H1 (cell line): ENCODE measurements at places on chromosomes 16 and 17.

GRCh38 chr17:74704544-74704943 is 8.2 kb downstream of the CD300LF start:
- DNase-seq: no peak

DNA sequence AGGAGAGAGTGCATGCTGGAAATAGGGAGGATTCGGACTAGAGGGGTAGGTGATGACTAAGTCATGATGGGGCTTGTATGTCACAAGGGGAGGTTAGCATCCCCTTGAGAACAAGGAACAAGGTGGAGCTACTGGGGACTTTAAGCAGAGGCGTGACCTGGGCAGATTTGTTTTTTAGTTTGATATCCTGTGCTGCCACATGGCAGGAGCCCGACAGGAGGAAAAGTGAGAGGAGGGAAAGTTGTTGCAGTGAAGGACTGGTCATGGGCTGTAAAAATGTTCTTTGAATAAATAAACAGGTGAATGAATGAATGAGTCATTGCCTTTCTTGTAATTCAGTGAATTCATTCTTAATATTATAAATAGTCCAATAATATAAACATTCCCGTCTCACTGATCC is 365.1 kb upstream of the CDH5 start:
- no peak for DNase-seq

DNA sequence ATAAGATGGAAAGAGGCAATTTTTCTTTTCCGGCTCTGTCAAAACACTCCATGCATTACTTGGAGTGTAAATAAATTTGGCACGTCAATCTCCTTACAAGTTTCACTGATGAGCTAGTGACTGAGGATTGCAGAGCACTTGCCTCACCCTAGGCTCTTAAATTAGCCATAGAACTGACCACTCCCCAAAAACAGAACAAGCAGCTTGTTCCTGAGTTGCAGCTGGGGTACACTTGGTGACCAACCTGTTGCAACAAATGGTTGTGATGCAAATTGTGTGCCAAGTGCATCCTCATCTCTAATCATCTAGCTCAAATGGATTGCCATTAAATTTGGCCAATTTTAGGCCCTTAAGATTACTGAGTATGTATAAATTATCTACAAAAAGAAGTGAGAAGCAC is 67.0 kb downstream of the CACNG1 start:
- no peak for DNase-seq

- DNase-seq: no peak
Observed at GRCh38 chr17:37671028-37671823, 28.0 kb upstream of the DDX52 start.

GRCh38 chr17:72991651-72992050 is 100.8 kb downstream of the SLC39A11 start:
- no peak for DNase-seq

GRCh38 chr17:31515267-31515666 is 123.8 kb downstream of the RAB11FIP4 start:
- DNase-seq: no peak

GRCh38 chr17:20993863-20994778 is 48.7 kb downstream of the USP22 start:
- no peak for DNase-seq

DNA sequence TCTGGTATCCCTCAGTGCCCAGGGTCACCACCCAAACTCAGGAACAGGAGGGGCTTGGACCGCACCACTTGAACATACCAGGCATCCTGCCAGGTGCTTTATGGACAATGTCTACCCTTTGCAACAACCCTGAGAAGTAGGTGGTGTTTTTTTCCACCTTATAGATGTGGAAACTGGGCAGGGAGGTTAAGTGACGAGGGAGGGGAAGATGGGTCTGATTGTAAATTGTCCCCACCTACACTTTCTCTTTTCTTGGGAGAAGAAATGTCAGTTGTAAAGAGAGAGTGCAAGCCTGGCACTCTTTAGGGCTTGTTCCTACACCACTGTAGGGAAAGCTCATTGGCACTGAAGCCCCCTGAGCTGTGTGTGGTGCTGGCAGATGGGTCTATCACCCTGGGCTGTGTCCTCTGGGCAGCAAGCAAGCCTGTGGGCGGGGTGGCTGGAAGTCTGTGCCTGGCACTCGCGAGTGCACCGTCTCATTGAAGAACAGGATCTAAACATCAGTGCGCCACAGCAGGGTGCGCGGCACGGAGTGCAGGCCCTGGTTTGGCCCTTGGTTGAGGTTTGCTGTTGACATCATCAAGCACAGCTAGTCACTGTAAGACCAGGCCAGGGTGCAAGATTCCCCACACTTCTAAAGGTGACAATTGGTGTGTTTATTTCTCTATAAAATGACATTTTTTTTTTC is 15.1 kb downstream of the NOD2 start:
- no peak for DNase-seq

- no peak for DNase-seq
Observed at GRCh38 chr16:84045001-84045817, 2.6 kb upstream of the SLC38A8 start.

- DNase-seq: peak; percentile 98
Observed at GRCh38 chr16:30657866-30658730, at the start of gene FBRS. TSS of gene FBRS (plus strand) at chr16:30658431. CDS start at chr16:30659519, 1,088 bp downstream.

DNA sequence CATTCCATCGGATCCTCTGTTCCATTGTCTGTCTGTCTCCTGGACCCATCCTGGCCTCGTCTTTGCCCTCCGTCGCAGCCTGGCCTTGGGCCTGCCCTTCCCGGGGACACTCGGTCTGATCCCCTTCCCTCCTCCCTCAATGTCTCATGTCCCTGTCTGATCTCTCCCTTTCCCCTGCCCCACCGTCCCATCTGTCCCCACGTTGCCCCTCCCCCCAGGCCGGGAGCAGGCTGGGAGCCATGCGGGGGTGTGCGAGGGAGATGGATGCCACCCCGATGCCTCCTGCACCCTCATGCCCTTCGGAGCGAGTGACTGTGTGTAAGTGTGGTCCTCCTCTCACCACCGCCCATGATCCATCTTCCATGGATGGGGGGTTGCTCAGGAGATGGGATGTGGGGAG is 5.3 kb upstream of the ATP2A1 start:
- DNase-seq: no peak

DNA sequence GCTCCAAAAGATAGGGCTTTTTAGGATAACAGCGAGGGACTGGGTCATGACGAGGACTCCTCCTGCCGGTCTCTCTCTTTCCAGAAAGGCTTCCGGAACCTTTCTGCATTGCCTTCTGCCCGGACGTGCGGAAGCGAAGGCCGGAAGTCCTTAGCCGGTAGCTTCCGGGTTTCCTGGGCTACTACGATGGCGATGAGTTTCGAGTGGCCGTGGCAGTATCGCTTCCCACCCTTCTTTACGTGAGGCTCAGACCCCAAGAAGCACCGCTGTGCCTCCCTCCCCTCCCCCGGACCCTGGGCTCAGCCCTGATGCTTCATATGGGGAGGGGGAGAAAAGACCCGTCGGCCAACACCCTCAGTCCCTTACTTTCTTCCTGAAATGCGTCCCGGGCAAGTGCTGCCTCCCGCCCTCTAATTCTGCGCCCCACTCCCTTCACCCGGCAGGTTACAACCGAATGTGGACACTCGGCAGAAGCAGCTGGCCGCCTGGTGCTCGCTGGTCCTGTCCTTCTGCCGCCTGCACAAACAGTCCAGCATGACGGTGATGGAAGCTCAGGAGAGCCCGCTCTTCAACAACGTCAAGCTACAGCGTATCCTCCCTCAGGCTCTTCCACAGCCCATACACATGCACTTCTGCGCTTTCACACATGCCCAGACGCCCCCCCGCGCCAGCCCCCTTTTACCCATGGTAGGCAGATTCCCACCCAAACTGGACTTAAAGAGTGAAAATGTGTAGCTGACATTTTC is at the start of gene VPS25:
VPS25 (plus strand) TSS at position 160 of the 746 bp plus-strand sequence; CDS start at position 187, 27 bp downstream.
- peak; percentile 83 for DNase-seq

GRCh38 chr17:59525668-59526067 is 39.7 kb upstream of the DHX40 start:
- no peak for DNase-seq

- no peak for DNase-seq
Observed at GRCh38 chr16:73418691-73419090, 370.8 kb upstream of the ZFHX3 start.

DNA sequence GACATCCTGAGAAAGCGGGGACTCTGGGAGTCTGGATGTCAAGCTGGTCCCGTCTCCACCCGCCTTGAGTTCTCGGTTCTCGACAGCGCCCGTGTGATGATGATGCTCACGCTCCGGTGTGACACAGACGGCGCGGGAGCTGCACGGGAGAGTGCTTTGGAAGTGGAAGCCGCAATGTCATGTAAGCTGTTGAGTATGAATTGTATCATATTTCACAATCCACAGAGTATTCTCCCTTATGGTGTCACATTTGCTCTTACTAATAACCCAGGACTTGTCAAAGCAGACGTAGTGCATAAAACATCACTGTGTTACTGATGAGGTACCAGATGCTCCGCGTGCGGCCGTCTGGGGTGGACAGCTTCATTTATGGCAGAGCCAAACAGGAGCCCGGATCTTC is 217.5 kb upstream of the CHMP6 start:
- DNase-seq: no peak

DNA sequence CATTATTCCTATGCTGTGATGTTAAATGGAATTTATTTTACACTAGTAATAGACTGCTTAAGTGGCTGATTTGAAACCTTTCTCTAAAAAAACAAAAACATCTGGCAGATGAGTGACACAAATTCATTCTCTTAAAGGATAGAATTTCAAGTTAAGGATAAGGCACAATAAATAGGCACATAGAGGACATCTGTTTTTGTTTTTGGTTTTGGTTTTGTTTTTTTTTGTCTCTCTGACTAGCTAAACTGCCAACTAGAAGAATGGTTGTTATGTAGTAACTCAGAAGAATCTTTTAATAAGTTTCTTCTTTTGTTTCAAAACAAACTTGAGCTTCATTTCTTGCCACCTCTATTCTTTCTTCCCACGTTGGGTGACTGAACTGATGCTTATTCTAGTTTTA is 5.1 kb upstream of the VPS4A start:
- no peak for DNase-seq

- no peak for DNase-seq
Observed at GRCh38 chr17:37640015-37640414, 3.2 kb downstream of the DDX52 start.

DNA sequence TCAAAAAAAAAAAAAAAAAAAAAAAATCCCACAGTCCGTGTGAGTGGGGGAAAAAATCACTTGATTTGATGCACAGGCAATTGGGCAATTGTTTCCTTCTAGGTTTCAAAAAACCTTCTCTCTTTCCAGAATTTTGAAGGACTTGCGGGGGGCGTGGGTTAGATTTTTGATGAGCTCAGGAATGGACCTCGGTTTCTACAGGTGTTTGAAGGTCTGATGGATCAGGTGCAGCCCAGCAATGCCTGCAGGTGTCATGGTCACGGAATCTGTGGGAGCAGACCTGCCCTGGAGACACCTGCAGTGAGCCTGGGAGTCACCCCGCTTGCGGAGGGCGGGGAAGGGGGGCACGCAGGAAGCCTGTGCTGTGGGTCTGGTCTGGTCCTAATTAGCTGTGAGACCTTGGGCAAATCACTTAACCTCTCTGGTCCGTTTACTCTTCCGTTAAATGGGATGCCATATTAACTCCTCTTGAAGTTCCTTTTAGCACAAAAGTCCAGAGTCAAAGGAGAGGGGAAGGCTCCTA is 174.2 kb downstream of the IRF8 start:
- no peak for DNase-seq

DNA sequence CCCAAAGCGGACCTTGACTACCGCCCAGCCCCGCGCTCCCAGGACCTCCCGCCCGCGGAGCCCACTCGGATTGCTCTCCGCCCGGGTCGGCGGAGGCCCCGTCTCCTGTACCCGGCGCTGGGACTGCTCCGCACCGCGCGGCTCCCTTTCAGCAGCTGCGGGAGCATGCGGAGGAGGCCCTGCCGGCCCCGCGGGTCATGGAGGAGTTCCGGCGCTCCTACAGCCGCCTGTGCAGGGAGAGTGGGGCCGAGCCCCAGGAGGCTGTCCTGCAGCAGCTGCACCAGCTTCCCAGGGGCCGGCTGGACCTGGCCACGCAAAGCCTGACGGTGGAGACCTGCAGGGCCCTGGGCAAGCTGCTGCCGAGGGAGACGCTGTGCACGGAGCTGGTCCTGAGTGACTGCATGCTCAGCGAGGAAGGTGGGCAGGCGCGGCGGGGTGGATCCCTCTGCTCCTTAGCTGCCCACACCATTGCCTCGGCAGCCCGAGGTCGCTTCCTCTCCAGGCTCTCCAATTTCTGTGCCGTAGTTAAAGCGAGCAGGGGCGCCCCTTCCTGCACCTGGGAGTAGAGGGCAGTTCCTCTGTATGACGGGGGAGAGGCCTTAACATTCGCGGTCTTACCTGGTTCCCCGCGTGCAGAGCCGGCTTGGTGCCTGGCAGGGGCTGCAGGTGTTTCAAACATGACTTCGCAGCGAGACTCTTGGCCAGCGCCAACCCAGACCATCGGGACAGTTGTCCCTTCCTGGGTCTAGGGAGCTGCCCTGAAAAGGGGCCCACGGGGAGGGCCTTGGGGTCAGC is 539 bp downstream of the LRRC45 start:
- DNase-seq: no peak

GRCh38 chr17:48720266-48721008 is 1.9 kb downstream of the PRAC1 start:
- DNase-seq: no peak

DNA sequence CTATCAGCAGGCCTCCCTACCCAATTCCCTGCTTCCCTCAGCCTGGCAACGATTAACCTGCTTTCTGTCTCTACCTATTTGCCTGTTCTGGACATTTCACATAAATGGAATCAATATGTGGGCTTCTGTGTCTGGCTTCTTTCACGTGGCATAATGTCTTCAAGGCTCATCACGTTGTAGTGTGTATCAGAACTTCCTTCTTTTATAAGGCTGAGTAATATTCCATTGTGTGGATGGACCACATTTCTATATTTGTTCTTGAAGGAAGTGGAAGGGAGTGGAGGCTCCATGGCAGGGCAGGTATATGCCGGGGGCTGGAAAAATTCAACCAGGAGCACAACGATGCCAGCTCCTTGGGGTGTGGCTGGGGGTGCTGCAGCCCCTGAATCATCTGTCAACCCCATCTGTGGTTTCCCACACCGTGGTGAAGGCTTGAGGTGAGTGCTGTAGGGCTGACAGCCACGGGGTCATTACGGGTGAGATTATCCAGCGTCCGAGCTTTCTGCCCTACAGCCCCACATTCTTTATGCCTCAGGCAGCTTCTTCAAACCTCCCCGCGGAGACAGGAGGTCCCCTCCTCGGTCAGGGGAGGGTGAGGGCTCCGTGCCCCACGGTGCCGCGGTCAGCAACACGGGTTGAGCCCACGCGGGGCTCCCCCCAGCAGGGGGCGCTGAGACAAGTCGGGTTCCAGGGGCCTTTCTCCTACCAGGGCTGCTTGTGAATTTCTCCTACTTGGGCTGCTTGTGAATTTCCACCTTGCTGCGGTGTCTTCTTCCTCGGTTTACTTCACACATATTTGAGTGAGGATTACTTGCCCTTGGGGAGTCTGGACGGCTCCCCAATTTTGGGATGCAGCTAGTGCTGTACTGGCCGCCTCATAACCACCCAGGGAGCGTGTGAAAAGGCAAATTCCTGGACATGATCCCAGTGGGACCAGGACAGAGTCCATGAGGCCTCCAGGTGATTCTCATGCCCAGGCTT is 18.3 kb upstream of the WFIKKN2 start:
- DNase-seq: peak; percentile 82

- DNase-seq: no peak
Observed at GRCh38 chr17:12422651-12423050, 243.0 kb upstream of the MYOCD start.

GRCh38 chr16:68297908-68298307 is 12.8 kb downstream of the SLC7A6OS start:
- DNase-seq: no peak

GRCh38 chr16:11742093-11742535 is 543 bp downstream of the TXNDC11 start:
- DNase-seq: no peak
